Bronchial epithelial cell (primary cell): ENCODE measurements at places on chromosomes 1 and 21. TPM values are rescaled to one million over a fixed set of nuclear protein-coding genes. Genes with fewer than 3 reads are reported as not detected.

The LORICRIN gene
- not detected in 2 replicates for total RNA-seq

The TRIM67 gene
- total RNA-seq, result not detected in 2 replicates

The FMN2 gene
- total RNA-seq, result under 0.01 TPM in 1 of 2 replicates, not detected in the other

The CRB1 gene
- under 0.01 TPM in 2 replicates for total RNA-seq

The TAL1 gene
- total RNA-seq, result under 0.01 TPM in 1 of 2 replicates, not detected in the other

The C4BPB gene
- total RNA-seq, result not detected in 2 replicates

The EVA1C gene
- 8.8 and 9.0 TPM in 2 replicates for total RNA-seq

The PROK1 gene
- not detected in 2 replicates for total RNA-seq

The C1orf94 gene
- total RNA-seq, result not detected in 2 replicates

The G0S2 gene
- total RNA-seq, result 301 and 418 TPM in 2 replicates

The C4BPA gene
- not detected in 2 replicates for total RNA-seq

The MTMR11 gene
- total RNA-seq, result 1.1 and 2.0 TPM in 2 replicates

The SPAG17 gene
- total RNA-seq, result under 0.01 and 1.7 TPM in 2 replicates

The LRRC53 gene
- total RNA-seq, result not detected in 2 replicates

The DHDDS gene
- 55.3 and 64.9 TPM in 2 replicates for total RNA-seq

The CRP gene
- not detected in 2 replicates for total RNA-seq

The ZNF644 gene
- total RNA-seq, result 52.0 and 54.5 TPM in 2 replicates
